CD4-positive, CD25-positive, alpha-beta regulatory T cell (primary cell): ENCODE measurements at places on chromosomes 2 and 18. TPM values are rescaled to one million over a fixed set of nuclear protein-coding genes. Genes with fewer than 3 reads are reported as not detected.
A peak's percentile ranks its signal among the peaks of the same experiment; 100 is the strongest.

DNA sequence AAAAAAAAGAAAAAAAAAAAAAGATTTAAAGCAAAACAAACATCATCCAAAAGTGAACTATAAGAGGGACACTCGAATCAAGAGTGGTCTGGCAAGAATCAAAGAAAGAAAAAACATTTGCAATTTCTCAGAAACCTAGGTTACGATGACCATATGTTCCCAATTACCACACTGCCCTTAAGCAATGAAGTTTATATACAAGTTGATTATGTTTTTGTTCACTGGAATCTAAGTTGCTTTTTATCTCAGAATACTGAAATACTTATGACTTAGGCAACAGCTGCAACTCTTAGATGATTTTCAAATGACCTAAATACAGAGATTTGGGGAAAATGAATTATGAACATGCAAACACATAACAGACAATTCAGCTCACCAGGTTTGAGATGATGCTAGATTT, 597.1 kb upstream of the CHAC2 start:
- H3K27ac ChIP-seq: no peak overlapping the region
- no peak overlapping the region for H3K4me3 ChIP-seq
- no peaks in the 10 kb centered on the region for H3K36me3 ChIP-seq
- no peaks in the 10 kb centered on the region for H3K4me1 ChIP-seq
- H3K27me3 ChIP-seq: no peaks in the 10 kb centered on the region

DNA sequence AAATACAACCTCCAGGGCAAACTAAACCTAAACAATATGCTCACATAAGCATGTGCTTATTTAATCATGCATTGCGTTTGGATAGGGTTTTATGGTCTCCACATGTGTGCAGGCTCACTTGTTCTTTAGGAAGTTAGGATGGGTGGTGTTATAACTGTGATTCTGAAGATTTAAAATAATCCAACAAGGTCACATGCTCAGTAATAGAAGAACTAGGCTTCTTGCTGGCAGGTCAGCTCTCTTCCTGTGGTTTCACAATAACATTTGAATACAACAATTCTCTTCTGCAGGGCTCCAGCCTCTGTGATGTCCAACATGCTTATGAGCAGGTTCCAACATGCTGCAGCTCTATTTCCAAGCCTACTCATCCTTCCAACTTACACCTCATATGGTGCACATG, 84.0 kb downstream of the MYL12B start:
- no peaks in the 10 kb centered on the region for H3K4me1 ChIP-seq
- no peak overlapping the region for H3K4me3 ChIP-seq
- no peaks in the 10 kb centered on the region for H3K36me3 ChIP-seq
- peaks cover 2% of the 10 kb centered on the region for H3K27me3 ChIP-seq
- no peak overlapping the region for H3K27ac ChIP-seq

DNA sequence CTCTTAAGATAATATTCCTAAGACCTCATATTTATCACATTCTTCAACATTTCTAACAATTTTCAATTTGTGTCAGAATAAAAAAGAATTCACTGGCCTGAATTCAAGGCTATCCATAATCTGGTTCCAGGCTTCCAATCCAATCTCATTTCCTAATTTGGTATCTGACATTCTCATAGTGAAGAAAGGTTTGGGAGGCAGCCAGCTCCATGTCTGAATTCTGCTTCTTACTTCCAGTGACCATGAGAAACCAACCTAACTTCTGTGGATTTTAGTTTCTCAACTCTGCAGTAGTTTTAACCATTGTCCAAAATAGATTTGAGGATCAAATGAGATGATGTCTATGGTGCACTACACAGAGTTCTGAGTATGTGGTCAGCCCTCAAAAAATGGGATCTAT, 439.1 kb upstream of the GCFC2 start:
- no peak for DNase-seq
- H3K36me3 ChIP-seq: no peaks in the 10 kb centered on the region
- H3K27ac ChIP-seq: no peak overlapping the region
- no peak overlapping the region for H3K4me3 ChIP-seq

DNA sequence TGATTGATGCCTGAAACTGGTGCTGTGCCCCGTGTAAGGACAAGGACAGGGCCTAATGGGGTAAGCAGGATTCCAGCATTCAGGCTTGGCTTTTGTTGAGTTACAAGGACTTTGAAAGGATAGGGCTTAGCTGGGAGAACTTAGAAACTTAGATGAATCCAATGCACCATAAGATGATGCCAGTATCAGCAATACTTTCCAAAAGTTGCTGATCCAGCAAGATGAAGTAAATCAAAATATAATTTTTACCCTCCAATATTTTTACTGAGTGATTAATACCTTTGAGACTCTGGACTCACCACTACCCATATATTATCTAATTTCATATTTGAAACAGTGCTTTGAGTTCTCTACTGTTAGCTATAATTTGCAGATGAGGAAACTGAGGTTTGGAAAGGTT, 354.5 kb upstream of the ATP5MC3 start:
- H3K27ac ChIP-seq: no peak overlapping the region
- no peaks in the 10 kb centered on the region for H3K4me1 ChIP-seq
- no peaks in the 10 kb centered on the region for H3K27me3 ChIP-seq
- no peak for DNase-seq

DNA sequence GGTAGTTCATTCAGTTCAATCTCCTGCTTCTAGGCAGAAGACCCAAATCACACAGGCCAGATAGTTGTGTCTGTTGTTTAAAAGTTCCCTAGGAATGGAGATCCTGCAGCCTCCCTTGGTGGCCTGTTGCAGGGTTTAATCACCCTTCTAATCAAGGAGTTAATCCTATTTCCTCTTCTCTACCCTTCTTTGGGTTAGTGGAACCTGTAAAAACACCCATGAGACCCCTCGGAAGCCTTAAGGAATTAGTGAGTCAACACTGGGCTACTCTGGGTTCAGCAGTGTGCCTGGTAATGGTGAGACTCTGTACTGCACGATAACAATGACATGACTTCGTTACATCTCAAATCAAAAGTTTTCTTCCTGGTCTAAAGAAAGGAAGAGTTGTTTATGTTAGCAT, 217.6 kb upstream of the NRP2 start:
- H3K27ac ChIP-seq: no peak overlapping the region
- no peak overlapping the region for H3K4me3 ChIP-seq
- no peak for DNase-seq
- H3K27me3 ChIP-seq: peaks cover 5% of the 10 kb centered on the region
- H3K4me1 ChIP-seq: no peaks in the 10 kb centered on the region
- no peaks in the 10 kb centered on the region for H3K36me3 ChIP-seq

SCN9A gene
- total RNA-seq: 0.57 TPM

DNA sequence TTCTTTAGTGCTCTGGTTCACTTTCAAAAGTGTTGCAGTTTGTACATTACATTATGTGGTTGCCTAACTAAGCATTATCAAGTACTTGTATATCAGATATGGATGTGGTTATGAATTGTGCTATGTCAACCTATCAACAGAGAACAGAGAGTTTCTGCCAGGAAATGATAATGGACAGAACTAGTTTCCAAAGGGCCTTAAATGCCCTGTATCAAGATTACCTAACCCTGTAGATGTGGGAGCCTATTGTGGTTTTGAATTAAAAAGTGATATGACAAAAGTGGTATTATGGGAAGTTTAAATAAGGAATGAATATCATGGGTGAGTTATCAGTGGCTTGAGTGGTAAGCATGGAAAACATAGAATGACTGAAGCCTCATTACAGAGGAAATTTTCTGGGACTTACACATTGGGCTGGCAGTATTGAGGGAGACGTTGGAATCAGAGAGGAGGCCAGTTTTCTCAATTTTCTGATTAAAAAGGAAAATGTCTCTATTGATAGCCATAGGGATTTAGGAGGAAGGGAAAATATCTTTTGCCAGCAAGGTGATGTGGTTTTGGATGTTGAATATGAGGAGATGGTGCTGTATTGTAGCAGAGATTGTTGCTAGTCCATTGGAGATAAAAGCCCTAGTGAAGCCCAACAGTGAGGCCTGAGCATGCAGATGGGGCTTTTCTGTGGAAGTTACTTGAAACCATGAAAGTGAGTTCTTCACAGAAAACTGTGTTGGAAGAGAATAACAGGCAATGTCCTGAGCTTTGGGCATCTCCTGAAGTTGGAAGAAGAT, 140.7 kb downstream of the TTC27 start:
- H3K27ac ChIP-seq: no peak overlapping the region
- H3K4me1 ChIP-seq: no peaks in the 10 kb centered on the region
- no peak overlapping the region for H3K4me3 ChIP-seq
- H3K36me3 ChIP-seq: peaks cover 8% of the 10 kb centered on the region
- H3K27me3 ChIP-seq: no peaks in the 10 kb centered on the region

CCDC68 gene
- total RNA-seq: not detected

- H3K36me3 ChIP-seq: no peaks in the 10 kb centered on the region
- peak overlapping the region; percentile 88 for H3K27ac ChIP-seq
- peak overlapping the region; percentile 22 for H3K4me3 ChIP-seq
- peaks cover 98% of the 10 kb centered on the region for H3K4me1 ChIP-seq
- peak; percentile 37 for DNase-seq
- no peaks in the 10 kb centered on the region for H3K27me3 ChIP-seq
Observed at GRCh38 chr2:98468621-98469236, 24.1 kb downstream of the INPP4A start.

- DNase-seq: no peak
- no peaks in the 10 kb centered on the region for H3K27me3 ChIP-seq
- peaks cover 60% of the 10 kb centered on the region for H3K36me3 ChIP-seq
- no peak overlapping the region for H3K27ac ChIP-seq
Observed at GRCh38 chr2:127864877-127865276, 6.9 kb upstream of the POLR2D start.

DNA sequence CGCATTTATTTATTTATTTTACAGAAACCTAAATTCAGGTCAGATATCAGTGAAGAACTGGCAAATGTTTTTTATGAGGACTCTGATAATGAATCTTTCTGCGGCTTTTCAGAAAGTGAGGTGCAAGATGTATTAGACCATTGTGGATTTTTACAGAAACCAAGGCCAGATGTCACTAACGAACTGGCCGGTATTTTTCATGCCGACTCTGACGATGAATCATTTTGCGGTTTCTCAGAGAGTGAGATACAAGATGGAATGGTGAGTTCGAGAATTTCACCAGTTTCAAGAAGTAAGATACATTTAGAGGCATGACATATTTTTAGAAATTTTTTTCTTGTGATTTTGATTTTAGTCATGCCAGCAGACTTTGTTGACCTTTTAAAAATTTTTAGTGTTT, 4.6 kb downstream of the CDCA7 start:
- no peak overlapping the region for H3K27ac ChIP-seq
- H3K27me3 ChIP-seq: no peaks in the 10 kb centered on the region
- H3K4me1 ChIP-seq: peaks cover 6% of the 10 kb centered on the region
- no peak for DNase-seq
- H3K4me3 ChIP-seq: peak overlapping the region; percentile 71

GRCh38 chr2:9356261-9356660, 67.1 kb downstream of the ITGB1BP1 start:
- no peaks in the 10 kb centered on the region for H3K36me3 ChIP-seq
- H3K4me3 ChIP-seq: no peak overlapping the region
- H3K27me3 ChIP-seq: peaks cover 21% of the 10 kb centered on the region
- DNase-seq: no peak
- H3K4me1 ChIP-seq: no peaks in the 10 kb centered on the region

- no peak overlapping the region for H3K27ac ChIP-seq
- no peak for DNase-seq
- H3K27me3 ChIP-seq: no peaks in the 10 kb centered on the region
- H3K4me1 ChIP-seq: no peaks in the 10 kb centered on the region
- H3K36me3 ChIP-seq: no peaks in the 10 kb centered on the region
Observed at GRCh38 chr2:98160554-98160953, 73.6 kb downstream of the VWA3B start.

ACOXL gene
- total RNA-seq: not detected

GRCh38 chr2:128615571-128615970, 296.9 kb upstream of the HS6ST1 start:
- H3K4me1 ChIP-seq: no peaks in the 10 kb centered on the region
- no peak overlapping the region for H3K27ac ChIP-seq
- DNase-seq: no peak
- H3K4me3 ChIP-seq: no peak overlapping the region
- no peaks in the 10 kb centered on the region for H3K27me3 ChIP-seq

DNA sequence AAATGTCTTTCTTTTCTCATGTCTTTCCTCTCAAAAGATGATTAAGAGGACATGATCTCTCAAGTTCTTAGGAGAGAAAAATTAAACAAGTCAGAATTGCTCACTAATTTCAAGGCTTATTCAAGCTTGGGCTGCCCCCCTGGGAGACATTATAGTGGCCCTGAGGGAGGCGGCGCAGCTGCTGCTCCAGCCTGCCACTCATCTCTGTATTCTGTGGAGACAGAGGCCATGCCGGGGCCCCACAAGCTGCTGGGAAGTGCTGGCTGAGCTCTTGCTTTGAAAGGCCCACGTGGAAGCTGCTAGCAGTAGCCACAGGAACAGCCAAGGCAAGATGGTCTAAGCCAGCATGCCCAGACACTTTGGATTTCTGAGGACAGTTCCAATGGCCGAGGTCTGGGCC, 267.4 kb downstream of the LNPK start:
- no peaks in the 10 kb centered on the region for H3K36me3 ChIP-seq
- no peak overlapping the region for H3K27ac ChIP-seq
- DNase-seq: no peak
- no peak overlapping the region for H3K4me3 ChIP-seq

GRCh38 chr18:36828157-36828629, 609 bp downstream of the TPGS2 start:
- no peaks in the 10 kb centered on the region for H3K27me3 ChIP-seq
- peaks cover under 1% of the 10 kb centered on the region for H3K36me3 ChIP-seq

- H3K27ac ChIP-seq: no peak overlapping the region
- H3K4me1 ChIP-seq: peaks cover 21% of the 10 kb centered on the region
- DNase-seq: no peak
- peaks cover 3% of the 10 kb centered on the region for H3K36me3 ChIP-seq
- no peak overlapping the region for H3K4me3 ChIP-seq
Observed at GRCh38 chr2:28419443-28420270, 27.0 kb downstream of the FOSL2 start.

- no peak overlapping the region for H3K4me3 ChIP-seq
- H3K27me3 ChIP-seq: no peaks in the 10 kb centered on the region
- no peaks in the 10 kb centered on the region for H3K36me3 ChIP-seq
- no peak for DNase-seq
- no peaks in the 10 kb centered on the region for H3K4me1 ChIP-seq
Observed at GRCh38 chr2:1742681-1743395, 1.5 kb downstream of the PXDN start.

GRCh38 chr2:100919316-100919715, 82.8 kb upstream of the RPL31 start:
- H3K4me3 ChIP-seq: no peak overlapping the region
- H3K27me3 ChIP-seq: peaks cover 12% of the 10 kb centered on the region
- no peak overlapping the region for H3K27ac ChIP-seq

SPATS2L gene
- total RNA-seq: 19.2 TPM

GRCh38 chr18:12968619-12969018, 20.8 kb downstream of the SEH1L start:
- H3K36me3 ChIP-seq: peaks cover 32% of the 10 kb centered on the region
- no peaks in the 10 kb centered on the region for H3K27me3 ChIP-seq
- no peak overlapping the region for H3K27ac ChIP-seq
- H3K4me1 ChIP-seq: no peaks in the 10 kb centered on the region

SERPINB12 gene
- not detected for total RNA-seq

GRB14 gene
- total RNA-seq: 0.69 TPM

RAD51AP2 gene
- total RNA-seq: not detected

GRCh38 chr2:174248187-174248997, at the start of gene OLA1:
TSS of gene OLA1 (minus strand) at chr2:174248532. CDS start at chr2:174246815, 1,717 bp downstream.
- H3K36me3 ChIP-seq: peaks cover 5% of the 10 kb centered on the region
- peak within 1 kb of the TSS; percentile 70 for H3K27ac ChIP-seq
- DNase-seq: peak; percentile 95
- no peaks in the 10 kb centered on the region for H3K27me3 ChIP-seq
